Brain microvascular endothelial cell (primary cell): ENCODE measurements at places on chromosomes 4 and X.

DNA sequence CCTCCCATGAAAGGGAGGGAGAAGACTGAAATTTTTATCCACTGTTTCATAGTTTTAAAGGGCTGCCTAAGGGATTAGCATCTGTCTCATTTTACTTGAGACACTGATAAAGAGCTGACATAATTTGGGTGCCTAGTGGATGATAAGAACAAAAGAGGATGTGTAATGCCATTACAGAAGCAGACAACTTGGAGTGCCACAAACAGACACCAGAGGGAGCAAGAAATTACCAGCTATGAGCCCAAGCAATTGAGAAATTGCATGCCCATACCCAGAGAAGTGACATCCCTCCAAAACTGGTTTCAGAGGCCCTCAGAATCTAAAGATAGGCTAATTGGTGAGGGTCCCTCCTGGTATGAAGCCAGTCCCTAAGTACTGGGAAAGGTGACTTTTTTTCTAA, 38.5 kb upstream of the POU3F4 start:
- no peak for DNase-seq

DNA sequence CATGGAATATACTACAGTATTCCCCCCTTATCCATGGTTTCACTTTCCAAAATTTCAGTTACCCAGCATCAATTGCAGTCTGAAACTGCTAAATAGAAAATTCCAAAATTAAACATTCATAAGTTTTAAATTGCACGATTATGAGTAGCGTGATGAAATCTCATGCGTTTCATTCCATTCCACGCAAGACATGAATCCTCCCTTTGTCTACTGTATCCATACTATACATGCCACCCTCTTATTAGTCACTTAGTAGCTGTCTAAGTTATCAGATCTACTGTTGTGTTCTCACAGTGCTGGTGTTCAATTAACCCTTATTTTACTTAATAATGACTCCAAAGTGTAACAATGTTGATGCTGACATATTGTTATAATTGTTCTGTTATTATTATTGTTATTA, 261.2 kb upstream of the NDST4 start:
- DNase-seq, result no peak

DNA sequence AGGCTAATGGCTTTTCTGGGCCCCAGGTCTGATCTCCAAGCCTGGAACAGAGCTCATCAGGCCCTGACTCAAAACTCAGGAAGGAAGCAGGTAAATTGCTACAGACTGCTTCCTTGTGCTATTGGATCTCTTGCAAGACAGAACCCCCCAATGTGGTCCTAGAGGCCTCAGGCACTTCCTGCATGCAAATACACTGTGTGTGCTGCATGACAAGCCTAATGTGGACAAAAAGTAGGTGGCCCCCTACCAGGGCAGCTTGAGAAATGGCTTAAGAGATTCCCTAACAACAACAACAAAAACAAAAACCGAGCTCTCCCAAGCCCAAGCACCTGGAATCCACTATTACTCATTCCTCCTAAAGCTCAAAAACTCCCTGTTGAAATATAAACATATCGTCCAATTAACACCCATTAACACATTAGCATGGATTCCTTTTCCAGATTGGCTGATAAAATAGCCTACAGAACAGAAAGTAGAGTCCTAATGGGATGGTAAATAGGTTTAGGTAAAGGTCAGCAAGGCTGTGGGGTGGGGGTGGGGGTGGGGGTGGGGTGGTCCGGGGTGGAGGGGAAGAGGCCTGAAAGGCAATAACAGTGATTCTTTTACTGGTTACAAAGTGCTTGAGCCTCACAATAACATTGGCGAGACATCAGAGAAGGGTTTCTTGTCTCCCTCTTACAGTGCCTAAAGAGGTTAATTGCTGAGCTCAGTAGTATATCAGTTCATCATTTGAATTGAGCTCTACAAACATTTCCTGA, 24.1 kb upstream of the FGF16 start:
- DNase-seq, result no peak

- DNase-seq, result no peak
Measured at GRCh38 chr4:98383431-98384106, 122.4 kb downstream of the RAP1GDS1 start.

DNA sequence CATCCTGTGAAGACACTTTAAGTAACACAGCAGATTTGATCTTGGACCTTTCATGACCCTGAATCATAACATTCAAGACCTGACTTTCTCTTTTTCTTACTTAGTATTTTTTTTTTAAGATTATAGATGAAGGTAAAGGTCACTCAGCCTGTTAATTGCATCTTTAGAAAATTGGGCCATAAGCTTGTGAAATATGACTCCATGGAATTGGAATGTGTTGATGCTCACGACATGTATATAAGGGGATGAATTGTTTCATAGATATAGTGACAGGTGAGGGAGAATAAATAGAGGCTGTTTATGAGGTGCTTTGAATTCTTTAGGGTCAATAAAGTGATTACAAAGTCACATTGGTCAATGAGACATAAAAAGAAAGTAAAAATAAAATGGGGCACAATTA, 27.7 kb upstream of the HS3ST1 start:
- DNase-seq, result no peak

- no peak for DNase-seq
Measured at GRCh38 chr4:70914631-70915030, 12.5 kb downstream of the MOB1B start.

DNA sequence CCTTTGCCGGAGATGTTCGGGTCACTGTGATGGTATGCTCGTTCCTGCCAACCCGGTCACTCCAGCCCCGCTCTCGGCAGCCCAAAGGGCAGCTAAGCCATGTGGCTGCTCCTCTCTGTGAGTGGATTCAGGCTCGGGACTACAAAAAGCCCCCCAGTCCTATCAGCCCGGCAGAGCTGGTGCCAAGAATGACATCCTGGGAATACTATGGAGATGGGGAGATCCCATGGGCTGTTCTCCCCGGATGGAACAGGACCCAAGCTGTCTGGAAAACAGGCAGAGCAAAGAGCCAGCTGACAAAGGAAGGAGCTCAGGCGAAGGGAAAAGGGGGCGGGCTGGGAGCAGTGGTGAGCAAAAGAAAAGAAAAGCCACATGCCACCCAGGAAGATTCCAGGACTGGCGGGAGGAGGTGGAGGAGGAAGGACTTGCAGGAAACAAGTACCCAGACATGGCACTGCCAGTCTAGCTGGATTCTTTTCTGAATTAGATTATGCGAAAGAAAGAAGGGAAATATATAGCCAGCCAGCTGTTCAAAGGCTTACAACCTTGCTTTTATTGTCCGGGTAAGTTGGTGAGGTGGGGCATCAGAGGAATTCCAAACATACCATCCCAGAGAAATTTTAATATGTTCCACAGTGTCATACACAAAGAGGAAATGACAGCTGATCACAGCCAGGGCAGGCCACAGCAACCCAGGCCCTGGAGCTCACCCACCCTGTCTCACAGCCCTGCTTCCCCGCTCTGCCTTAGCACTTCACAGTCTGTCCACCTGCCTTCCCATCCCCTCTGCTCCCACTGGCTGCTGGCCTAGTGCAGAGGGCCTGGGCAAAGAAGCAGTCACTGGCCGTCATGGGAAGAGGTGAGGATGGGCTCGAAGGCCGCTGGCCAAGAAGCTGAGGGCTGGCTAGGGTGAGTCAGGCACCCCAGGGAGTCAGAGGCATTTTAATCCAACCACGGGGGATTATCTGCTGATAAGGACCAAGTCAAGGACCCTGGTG, 3.4 kb downstream of the NDP start:
- peak; percentile 56 for DNase-seq
